Cardiac fibroblast (primary cell): ENCODE measurements at places on chromosomes 6 and 20.
A peak's percentile ranks its signal among the peaks of the same experiment; 100 is the strongest.

DNA sequence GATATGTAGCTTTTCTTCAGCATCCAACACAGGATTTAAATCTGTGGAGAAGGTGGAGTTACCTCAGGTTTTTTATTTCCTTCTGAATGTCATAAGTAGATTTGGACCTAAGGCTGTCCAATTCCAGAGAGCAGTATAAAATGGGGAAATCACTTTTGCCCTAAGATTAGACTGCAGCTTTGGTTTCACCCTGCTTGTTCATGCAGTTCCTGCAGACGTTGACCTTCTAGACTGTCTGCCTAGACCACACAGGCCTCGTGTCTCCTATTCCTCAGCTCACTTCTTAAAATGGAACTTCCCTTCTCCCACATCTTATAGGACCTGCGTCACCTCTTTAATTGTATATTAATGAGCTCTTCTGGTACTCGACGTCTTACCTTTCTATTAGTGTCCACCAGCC, 26.0 kb upstream of the C6orf62 start:
- no peak for DNase-seq

DNA sequence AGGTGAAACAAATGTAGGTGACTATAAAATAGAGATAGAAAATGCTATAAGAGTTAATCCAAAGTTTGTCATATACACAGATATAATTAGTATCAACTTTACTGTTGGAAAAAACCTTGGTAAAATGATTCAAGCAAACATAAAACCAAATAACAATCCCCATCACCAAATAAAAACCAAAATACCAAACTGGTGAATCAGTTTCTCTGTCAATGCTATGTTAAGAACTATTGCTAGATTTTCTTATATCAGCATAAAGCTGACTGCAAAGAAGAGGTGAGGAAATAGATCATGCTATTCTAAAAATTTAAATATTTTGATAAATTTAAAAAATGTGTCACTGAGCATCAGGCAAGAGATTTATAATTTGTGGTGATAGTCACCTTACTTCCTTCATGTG, 658.4 kb downstream of the PHF3 start:
- DNase-seq = no peak

- peak; percentile 8 for DNase-seq
Measured at GRCh38 chr20:2301164-2301622, 5.4 kb downstream of the TGM3 start.

DNA sequence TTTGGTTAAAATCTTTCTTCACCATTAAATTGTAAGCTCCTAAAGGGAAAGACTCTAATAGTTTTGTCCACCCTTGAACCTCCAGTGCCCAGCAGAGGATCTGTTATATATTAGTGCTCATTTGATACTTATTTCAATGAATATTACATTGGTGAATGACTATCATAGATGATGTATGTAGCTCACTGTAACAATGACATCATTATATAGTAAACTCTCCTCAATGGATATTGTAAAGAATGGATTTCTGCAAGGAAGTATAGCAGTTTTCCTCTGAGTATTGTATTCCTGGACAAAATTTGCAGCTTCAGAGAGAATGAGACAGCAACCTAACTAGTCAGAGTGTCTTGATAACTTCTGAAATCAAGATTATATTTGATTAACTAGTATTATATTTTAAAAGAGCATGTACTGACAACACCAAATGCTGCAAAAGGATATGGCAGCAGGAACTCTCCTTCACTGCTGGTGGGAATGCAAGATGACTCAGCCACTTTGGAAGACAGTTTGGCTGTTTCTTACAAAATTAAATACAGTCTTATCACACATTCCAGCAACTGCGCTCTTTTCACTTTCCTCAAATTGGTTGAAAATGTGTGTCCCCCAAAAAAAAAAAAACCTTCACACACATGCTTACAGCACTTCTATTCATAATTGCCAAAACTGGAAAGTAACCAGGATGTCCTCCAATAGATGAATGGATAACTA, 189.8 kb upstream of the OPRM1 start:
- peak; percentile 38 for DNase-seq

- peak; percentile 20 for DNase-seq
Measured at GRCh38 chr20:41387444-41387851, 20.8 kb upstream of the EMILIN3 start.

DNA sequence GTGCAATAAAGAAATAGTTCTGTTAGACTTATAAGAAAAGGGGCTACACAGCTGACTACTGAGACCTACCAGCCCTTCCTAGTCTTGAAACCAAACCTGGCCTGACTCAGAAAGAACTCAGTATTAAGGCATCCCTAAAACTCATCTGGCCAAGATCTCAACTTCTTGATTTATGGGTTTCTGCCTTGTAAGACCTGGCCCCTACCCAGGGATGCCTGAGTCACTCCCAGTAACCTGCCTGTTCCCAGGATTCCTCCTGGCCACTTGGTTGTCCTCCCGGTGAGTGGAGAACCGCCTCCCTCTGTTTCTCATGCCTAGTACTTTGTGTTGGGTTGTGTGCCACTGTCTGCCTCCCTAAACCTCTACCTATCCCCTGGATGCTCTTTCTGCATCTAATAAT, 189.4 kb upstream of the PREP start:
- DNase-seq = peak; percentile 15

- DNase-seq = no peak
Measured at GRCh38 chr6:25042036-25042521, 106.3 kb upstream of the RIPOR2 start.

GRCh38 chr6:53469163-53469562, 75.7 kb downstream of the GCLC start:
- DNase-seq = no peak

DNA sequence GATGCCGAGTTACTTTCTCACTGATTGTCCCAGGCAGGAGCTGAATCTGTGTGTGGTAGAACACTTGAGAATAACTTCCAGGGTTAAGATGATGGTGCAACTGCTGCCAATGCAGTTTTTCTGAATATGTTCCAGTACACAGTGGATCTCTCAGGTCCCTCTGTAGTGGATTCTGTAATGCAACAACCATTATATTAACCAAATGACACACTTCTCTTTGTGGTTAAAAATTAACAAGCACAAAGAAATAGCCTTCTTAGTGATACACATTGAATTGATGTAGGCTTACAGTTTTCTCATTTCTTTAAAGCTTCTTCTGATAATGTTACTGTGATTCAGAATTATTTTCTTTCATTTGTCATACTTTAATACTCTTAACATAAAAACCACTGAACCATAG, 383.8 kb downstream of the ADGRB3 start:
- no peak for DNase-seq

DNA sequence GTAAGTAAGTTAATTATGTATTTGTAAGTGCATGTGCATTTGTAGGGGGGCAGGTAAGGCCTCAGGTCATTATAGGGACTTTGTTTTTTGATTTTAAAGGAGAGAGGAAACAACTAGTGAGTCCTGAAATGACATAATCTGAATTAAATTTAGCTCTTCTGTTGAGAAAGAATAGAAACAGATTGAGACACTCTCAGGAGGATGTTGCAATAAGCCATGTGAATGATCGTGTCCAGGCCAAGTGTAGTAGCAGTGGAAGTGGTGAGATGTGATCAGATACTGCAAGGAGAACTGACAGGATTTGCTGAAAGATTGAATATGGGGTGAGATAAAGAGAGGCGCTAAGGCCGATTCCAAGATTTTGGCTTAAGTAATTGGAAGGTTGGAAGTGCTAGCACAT, 2.6 kb upstream of the CENPW start:
- DNase-seq = peak; percentile 89

DNA sequence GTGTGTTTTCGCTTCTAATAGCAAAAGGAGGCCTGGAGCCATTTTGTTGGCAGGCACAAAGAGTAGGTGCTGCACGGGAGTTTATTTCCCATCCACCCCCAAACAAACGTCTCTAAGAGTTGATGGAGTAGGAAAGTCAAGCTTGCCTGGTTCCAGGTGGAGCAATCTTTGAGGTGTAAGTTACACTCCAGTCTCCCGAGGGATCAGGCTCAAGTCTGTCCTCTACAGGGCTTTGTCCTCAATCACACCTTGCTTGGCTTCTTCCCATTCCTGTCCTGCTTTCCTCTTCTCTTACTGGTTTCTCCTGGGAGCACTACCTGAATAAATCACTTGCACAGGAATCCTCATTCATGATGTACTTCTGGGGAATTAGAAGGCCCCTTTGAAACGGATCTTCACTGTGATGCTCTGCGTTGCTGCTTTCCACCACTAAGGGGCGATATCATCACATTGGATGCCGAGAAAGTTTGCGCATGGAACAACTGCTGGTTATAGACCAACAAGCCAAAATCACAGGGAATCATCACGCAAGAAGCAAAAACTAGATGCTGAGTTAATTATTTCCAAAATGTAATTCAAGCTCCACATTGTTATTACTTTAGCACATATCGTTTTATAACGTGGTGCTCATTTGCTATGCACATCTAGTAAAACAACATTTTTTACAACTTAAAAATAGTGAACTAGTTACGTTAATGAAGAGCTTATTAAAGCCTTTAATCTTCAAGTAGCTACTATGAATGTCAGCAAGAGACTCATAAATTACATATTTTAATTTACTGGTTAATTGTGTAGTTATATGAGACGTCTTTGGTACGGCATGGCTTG, 156.8 kb downstream of the DNAH8 start:
- DNase-seq = peak; percentile 66

DNA sequence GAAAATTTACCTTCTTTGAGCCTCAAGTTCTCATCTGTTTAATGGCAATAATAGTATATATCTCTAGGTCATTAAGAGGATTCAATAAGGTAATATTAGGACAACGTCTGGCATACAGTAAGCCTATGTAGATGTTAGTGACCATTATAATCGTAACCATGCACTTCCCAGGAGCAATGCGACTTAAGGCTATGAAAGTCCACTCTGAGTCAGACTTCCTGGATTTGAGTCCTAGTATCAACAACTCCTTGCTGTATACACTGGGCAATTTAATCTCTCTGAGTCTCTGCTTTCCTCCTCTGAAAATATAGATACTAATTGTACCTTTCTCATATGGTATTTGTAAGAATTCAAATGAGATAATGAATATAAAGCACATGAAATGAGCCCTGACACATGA, 168.1 kb upstream of the HDDC2 start:
- peak; percentile 38 for DNase-seq

- DNase-seq = no peak
Measured at GRCh38 chr20:61480158-61480825, 228.2 kb downstream of the CDH4 start.

GRCh38 chr6:84027340-84028181, 6.0 kb upstream of the MRAP2 start:
- peak; percentile 73 for DNase-seq

DNA sequence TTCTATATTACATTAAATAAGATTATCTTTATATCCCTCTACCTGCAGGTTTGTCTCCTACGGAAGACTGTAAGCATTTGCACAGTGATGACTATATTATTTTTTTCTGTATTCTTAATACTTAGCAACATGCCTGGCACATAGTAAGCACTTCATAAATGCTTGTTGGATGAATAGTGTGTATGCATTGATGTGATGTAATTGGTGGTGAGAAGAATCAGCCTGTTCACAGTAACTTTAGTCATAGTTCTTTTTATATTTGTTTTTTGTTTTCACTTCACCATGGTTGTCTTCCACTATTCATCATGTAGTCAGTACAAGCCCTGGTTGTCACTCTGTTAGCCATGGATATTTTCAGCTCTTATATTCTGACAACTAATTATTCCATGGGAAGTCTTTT, 184.0 kb upstream of the FLRT3 start:
- DNase-seq = peak; percentile 10

- DNase-seq = no peak
Measured at GRCh38 chr6:156599978-156600590, 177.1 kb upstream of the ARID1B start.

DNA sequence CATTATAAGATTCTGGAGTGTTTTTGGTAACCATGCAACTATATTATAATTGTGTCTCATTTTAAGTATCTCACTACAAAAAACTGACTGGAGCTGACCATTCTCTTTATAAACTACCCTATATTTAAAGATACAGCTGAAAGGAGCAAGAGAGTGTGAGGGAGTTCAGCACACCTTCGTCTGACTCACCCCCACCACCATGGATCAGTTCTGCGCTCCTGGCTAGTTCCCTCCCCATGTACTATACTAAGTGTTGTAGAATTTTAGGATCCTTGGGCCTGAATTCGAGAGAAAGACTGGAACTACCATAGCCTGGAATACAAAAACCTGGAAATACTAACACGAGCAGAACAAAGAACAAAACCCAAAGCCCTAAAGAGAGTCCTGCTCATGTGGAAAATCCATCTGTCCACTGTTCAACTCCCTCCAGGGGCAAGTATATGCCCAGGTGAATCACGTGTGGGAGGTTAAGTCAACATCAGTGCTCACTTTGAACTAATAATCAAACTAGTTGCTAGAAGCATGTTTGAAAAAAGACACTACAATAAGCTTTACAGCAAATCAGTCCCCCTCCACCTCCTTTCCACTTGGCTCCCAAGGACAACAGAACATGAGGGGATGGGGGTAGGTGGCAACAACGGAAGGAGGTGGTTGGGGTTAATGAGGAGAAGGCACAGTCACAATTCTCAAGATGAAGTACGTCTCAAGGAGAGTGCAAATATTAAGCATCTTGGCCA, 46.8 kb downstream of the ELOVL5 start:
- peak; percentile 36 for DNase-seq

GRCh38 chr20:11445161-11445560, 472.5 kb upstream of the BTBD3 start:
- DNase-seq = peak; percentile 13

DNA sequence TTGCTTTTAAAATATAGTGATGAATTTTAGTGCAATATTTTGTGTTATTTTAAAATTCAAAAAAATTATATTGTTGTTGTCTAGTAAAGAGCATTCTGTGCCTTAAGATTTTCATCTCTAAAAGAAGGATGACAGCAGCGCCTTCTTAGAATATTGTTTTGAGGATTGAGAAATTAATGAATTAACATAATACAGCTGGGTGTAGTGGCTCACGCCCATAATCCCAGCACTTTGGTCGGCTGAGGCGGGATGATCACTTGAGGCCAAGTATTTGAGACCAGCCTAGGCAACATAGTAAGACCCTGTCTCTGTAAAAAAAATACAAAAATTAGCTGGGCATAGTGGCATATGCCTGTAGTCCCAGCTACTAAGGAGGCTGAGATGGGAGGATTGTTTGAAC, 6.8 kb downstream of the TIAM2 start:
- DNase-seq = no peak

- DNase-seq = no peak
Measured at GRCh38 chr20:54995011-54995410, 519.6 kb downstream of the DOK5 start.

DNA sequence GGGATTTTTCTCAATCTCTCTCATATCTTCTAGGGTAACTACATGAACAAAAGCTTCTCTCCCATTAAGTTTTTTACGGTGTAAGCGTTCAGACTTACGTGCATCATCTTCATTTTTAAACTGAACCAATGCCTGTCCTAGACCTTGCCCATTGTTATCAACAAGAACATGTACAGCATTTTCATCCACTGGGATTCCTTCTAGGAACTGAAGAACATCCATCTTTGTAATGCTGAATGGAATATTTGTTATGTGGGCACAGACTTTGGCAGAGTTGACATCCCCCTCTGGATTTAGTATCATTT, 11.3 kb downstream of the CPNE1 start:
- DNase-seq = no peak
